Activated naive CD4-positive, alpha-beta T cell (primary cell): ENCODE measurements at places on chromosomes 2 and 18.

DNA sequence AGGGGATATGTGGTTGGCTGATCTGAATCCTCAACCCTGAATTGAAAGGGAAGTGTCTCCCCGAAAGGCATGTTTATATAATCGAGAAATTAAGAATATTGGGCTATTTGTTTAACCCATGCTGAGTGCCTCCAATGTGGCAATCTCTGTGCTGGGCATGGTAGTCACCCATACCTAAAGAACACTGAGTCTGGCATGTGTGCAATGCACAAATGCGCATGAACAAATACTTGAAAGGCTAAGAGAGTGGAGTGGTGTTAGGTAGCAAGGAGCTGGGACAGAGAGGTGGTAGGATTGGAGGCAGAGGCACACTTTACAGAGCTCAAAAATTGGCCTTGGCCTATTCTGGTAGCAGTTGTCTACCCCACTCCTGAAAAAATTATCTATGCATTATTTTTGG is 645.1 kb upstream of the FAM98A start:
- no peak for DNase-seq

GRCh38 chr2:195044801-195045200 is 612.2 kb upstream of the SLC39A10 start:
- no peak for DNase-seq

GRCh38 chr2:78023356-78023755 is 501.2 kb upstream of the LRRTM4 start:
- DNase-seq, result no peak

GRCh38 chr2:170235860-170236679 is 58.1 kb downstream of the MYO3B start:
- no peak for DNase-seq
